Esophagus squamous epithelium (tissue), 5 donors: ENCODE measurements at places on chromosomes 12 and 14. TPM values are rescaled to one million over a fixed set of nuclear protein-coding genes. Genes with fewer than 3 reads are reported as not detected.

The SMIM41 gene
- 1.8 TPM for total RNA-seq

The EFS gene
- total RNA-seq: 17.8 TPM

The P2RX4 gene
- 32.3 TPM for total RNA-seq

The AVPR1A gene
- 1.1 TPM for total RNA-seq

The TEX52 gene
- total RNA-seq: not detected

The TMEM132C gene
- 7.6 TPM for total RNA-seq

The FOXG1 gene
- total RNA-seq: 0.38 TPM
